GM12878 (cell line): ENCODE measurements at places on chromosomes 7 and 10. TPM values are rescaled to one million over a fixed set of nuclear protein-coding genes. Genes with fewer than 3 reads are reported as not detected.

DNA sequence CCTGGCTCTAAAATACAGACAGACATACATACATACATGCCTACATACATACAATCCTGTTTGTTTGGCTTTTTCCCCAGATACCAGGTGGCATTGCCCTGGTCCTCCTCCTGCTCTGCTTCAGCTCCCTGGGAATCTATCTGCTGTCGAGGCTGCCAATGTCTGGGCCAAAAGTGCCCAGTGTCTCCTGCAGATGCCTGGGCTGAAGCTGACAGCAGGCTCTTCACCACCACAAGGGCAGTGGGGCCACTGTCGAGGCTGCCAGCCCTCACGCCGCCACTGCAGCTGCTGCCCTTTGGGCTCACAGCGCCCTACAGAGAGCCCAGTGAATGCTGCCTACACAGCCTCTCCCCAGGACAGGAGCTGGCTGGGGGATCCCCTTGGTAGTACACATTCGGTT is 18.0 kb upstream of the STN1 start:
- no peaks in the 10 kb centered on the region for H3K4me1 ChIP-seq
- no peak overlapping the region for H3K4me3 ChIP-seq
- H3K27ac ChIP-seq = no peak overlapping the region
- H3K36me3 ChIP-seq = no peaks in the 10 kb centered on the region
- H3K27me3 ChIP-seq = no peaks in the 10 kb centered on the region
- DNase-seq = no peak

TSPAN14 gene
- 30.0 and 31.7 TPM in 2 replicates for total RNA-seq

DNA sequence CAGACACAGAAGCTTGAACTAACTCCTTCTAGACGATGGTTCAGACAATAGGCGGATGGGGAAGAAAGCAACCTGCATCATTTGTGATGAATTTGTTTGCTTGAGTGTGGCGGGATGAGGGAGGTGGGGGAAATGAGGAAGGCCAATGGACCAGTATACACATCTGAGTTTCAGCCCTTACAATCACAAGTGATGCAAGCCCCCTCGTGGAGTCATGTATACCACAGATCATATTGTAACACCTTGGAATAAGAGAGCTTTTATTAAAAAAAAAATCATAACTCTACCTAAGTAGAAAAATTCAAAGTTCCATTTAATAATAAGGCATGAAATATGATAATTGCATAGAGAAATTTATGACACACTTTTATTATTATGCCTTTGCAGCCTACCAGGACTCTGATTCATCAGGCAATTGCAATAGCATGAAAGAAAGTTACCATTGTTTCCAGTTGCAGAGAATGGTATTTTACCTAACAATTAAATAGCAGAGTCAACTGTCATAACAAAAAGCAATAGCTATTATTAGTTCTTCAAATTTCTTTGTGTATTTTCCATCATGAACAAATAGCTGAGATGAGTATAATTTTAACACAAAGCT is 230.2 kb upstream of the AKR1E2 start:
- H3K4me3 ChIP-seq = no peak overlapping the region
- no peaks in the 10 kb centered on the region for H3K4me1 ChIP-seq
- H3K36me3 ChIP-seq = no peaks in the 10 kb centered on the region
- no peak overlapping the region for H3K27ac ChIP-seq

GRCh38 chr10:90930971-90931871 is 10.3 kb upstream of the ANKRD1 start:
- no peaks in the 10 kb centered on the region for H3K36me3 ChIP-seq
- DNase-seq = no peak
- H3K27ac ChIP-seq = no peak overlapping the region
- H3K27me3 ChIP-seq = no peaks in the 10 kb centered on the region

- no peaks in the 10 kb centered on the region for H3K27me3 ChIP-seq
- H3K27ac ChIP-seq = no peak overlapping the region
- H3K36me3 ChIP-seq = no peaks in the 10 kb centered on the region
- H3K4me3 ChIP-seq = no peak overlapping the region
- no peak for DNase-seq
Measured at GRCh38 chr10:34884272-34884952, 69.3 kb upstream of the PARD3 start.

DNA sequence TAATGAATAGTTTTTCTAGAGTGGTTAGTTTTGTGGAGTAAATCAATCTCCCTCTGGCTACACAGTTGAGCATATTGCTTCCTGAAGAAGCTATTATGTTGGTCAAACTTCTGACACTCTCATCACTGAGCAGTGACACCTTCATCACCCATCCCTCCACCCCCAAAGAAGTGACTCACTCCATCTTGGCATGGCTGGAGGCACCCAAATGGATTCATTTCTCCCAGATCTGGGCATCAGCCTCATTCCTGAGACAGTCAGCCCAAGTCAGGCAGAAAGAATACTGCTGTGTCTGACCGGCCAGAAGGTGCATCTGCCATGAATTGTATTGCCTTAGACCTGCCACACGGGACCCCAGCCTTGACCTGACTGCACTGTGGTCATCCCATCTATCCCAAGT is 117.0 kb upstream of the HABP2 start:
- no peak overlapping the region for H3K4me3 ChIP-seq
- no peaks in the 10 kb centered on the region for H3K4me1 ChIP-seq
- no peaks in the 10 kb centered on the region for H3K36me3 ChIP-seq
- H3K27me3 ChIP-seq = no peaks in the 10 kb centered on the region
- DNase-seq = no peak

RSPH10B gene
- total RNA-seq = 0.35 TPM in 1 of 2 replicates, not detected in the other

AASS gene
- 0.35 and 0.54 TPM in 2 replicates for total RNA-seq

- H3K27ac ChIP-seq = no peak overlapping the region
- DNase-seq = no peak
- no peaks in the 10 kb centered on the region for H3K27me3 ChIP-seq
- no peak overlapping the region for H3K4me3 ChIP-seq
- H3K4me1 ChIP-seq = no peaks in the 10 kb centered on the region
Measured at GRCh38 chr7:157635148-157635500, 298.3 kb downstream of the DNAJB6 start.

- H3K4me1 ChIP-seq = no peaks in the 10 kb centered on the region
- H3K27ac ChIP-seq = no peak overlapping the region
- DNase-seq = no peak
- H3K36me3 ChIP-seq = no peaks in the 10 kb centered on the region
- H3K27me3 ChIP-seq = peaks cover 4% of the 10 kb centered on the region
Measured at GRCh38 chr10:128286141-128286761, 160.0 kb upstream of the MKI67 start.

DNA sequence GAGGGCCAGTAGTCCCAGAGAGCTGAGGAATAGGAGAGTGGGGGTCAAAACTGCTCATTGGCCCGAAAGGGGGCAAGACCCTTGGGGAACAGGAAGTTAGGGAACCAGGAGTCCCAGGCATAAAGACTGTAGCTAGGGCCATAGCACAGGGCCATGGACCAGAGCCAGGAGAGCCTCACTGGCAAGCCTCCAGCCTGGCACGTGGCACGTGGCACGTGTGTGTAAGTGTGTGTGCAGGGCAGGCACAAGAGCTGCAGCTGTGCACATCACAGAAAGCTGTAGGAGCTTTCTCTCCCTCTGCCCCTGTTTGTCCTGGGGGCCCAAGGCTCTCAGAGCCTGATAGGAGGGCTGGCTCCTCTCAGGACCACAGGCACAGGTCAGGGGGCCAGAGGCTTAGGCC is 47.8 kb upstream of the SLF2 start:
- 0 out of 2 replicates have a peak, but pooled peaks cover 4% of the 10 kb centered on the region for H3K27me3 ChIP-seq
- H3K27ac ChIP-seq = no peak overlapping the region
- H3K4me3 ChIP-seq = no peak overlapping the region
- no peak for DNase-seq
- no peaks in the 10 kb centered on the region for H3K36me3 ChIP-seq

- H3K4me1 ChIP-seq = peaks cover 9% of the 10 kb centered on the region; the same call in 1 of the 2 replicates
- no peak overlapping the region for H3K27ac ChIP-seq
- no peak for DNase-seq
- H3K4me3 ChIP-seq = no peak overlapping the region
- no peaks in the 10 kb centered on the region for H3K27me3 ChIP-seq
Measured at GRCh38 chr10:6354168-6354772, 151.5 kb downstream of the PFKFB3 start.

- DNase-seq = no peak
- H3K4me3 ChIP-seq = no peak overlapping the region
- no peaks in the 10 kb centered on the region for H3K27me3 ChIP-seq
- H3K27ac ChIP-seq = no peak overlapping the region
Measured at GRCh38 chr7:111086532-111086931, 4.4 kb upstream of the LRRN3 start.

GRCh38 chr7:35272246-35272645 is 18.3 kb upstream of the TBX20 start:
- H3K4me1 ChIP-seq = no peaks in the 10 kb centered on the region
- DNase-seq = no peak

DNA sequence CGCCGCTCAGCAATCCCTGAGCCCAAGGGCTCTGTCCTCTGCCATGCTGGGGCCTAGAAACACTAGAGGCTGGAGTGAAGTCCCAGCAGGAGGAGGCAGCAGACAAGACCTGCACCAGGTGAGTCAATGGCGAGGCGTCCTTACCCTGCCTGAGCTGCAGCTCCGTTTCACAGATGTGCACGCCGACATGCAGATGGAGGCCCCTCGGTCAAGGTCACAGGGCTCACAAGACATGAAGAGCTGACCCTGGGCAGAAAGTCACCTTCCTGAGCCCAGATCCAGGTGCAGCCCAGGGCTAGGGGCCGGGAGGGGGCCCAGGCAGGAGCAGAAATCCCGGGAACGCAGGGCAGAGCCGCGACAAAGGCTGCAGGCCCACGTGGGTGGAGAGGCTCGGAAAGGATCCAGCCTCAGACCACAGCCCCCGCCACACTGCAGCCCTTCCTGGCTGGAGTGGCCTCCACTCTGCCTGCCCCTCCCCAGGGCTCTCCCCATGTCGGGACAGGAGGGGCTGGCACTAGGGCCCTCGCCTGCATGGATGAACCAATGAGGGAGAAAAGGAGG is 23.8 kb downstream of the PDGFA start:
- no peak overlapping the region for H3K27ac ChIP-seq
- no peak overlapping the region for H3K4me3 ChIP-seq
- H3K27me3 ChIP-seq = no peaks in the 10 kb centered on the region
- H3K4me1 ChIP-seq = no peaks in the 10 kb centered on the region
- H3K36me3 ChIP-seq = peaks cover 4% of the 10 kb centered on the region

CAV2 gene
- total RNA-seq = 1.8 and 2.7 TPM in 2 replicates

PLXNA4 gene
- 0.03 TPM in 1 of 2 replicates, not detected in the other for total RNA-seq

DNA sequence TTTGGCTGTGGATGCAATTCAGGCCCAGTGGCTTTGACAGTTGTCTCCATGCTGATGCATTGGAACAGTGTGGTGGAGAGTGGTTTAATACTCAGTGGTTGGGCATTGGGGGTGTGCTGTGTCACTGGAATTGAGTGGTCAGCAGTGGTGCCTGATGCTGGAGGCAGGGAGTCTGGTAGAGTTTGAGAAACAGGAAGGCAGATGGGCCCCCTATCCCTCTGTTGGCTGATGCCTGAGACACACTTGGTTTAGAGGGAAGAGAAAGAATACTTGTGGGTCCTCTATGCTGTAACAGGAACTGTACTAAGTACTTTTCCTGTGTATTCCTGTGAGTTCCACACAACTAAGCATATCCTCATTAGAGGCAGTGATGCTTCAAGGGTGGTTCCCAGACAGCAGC is 55.4 kb downstream of the EEPD1 start:
- no peak overlapping the region for H3K27ac ChIP-seq
- no peaks in the 10 kb centered on the region for H3K27me3 ChIP-seq
- no peak for DNase-seq
- no peak overlapping the region for H3K4me3 ChIP-seq
- no peaks in the 10 kb centered on the region for H3K36me3 ChIP-seq

GRCh38 chr10:102581401-102581800 is 62.9 kb upstream of the TRIM8 start:
- H3K4me1 ChIP-seq = no peaks in the 10 kb centered on the region
- H3K4me3 ChIP-seq = no peak overlapping the region
- H3K27ac ChIP-seq = no peak overlapping the region
- DNase-seq = no peak
- H3K27me3 ChIP-seq = no peaks in the 10 kb centered on the region
- no peaks in the 10 kb centered on the region for H3K36me3 ChIP-seq

DNA sequence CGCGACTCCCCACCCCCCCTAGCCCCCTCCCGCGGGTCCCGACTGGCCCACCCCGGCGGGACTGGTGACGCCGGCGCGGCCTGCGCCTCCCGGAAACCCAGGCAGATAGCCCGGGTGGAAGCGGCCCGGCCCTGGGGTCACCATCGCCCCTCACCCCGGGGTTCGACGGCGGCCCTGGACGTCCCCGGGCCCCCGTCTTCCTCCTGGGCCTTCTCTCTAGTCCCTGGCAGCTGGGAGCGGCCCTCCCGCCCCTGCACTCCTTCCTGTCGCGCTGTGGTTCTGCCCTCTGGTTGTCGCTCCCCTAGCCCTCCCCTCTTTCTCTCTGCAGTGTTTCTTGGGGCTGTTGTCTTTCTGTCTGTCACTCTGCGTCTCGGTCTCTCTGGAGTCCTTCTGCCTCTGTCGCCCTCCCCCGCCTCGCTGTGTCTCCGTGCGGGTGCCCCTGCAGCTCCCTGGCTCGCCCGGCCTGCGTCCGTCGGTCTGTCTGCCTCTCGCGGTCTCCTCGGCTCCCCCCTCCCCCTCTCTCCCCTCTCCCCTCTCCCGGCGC is 90.5 kb upstream of the PAX2 start:
- DNase-seq = no peak
- H3K4me1 ChIP-seq = no peaks in the 10 kb centered on the region

DNA sequence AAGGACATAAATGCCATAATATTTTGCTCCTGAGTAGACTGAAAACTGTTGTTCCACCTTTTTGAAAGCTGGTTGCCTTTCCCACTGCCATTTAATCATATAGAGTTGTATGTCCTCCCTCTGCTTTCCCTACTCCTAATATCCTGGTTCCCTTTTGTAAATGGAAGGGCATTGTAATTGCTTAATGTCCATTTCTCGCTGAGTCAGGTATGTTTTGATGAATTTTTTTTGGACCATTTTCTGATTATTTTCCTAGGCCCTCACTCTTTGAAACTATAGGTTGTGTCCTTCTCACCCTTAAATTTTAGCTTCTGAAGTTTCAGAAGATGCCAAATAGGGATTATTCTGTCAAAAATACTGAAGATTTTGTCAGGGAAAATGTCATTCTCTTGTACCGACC is 45.5 kb downstream of the WAC start:
- no peaks in the 10 kb centered on the region for H3K4me1 ChIP-seq
- no peaks in the 10 kb centered on the region for H3K27me3 ChIP-seq
- no peak overlapping the region for H3K4me3 ChIP-seq
- DNase-seq = no peak
- no peak overlapping the region for H3K27ac ChIP-seq

DNA sequence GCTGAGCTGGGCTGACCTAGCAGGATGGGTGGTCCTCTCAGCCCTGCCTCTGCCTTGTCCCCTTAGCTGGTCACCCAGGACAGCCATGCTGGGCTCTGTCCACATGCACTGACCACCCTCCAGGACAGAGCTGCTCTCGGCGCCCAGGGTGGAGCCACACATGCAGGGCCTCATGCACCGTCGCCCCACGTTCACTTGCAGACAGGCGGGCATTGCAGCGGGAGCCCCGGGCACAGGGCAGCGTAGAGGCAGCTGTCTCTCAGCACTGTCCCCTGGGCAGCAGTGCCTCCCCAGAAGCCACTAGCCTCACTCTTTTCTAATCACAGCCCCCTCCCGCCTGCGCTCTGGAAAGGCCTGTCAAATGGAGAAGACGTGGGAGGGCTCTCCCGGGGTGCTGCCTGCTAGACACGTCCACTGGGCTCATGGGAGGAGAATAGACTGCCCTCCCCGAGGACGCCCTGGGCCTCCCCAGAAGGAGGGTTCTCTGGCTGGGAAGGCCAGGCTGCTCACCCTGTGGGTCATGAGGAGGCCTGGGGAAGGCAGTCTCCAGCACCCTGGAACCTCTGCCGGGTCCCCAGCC is 37.4 kb downstream of the YKT6 start:
- no peaks in the 10 kb centered on the region for H3K36me3 ChIP-seq
- DNase-seq = no peak
- H3K4me1 ChIP-seq = no peaks in the 10 kb centered on the region
- no peak overlapping the region for H3K4me3 ChIP-seq

GRCh38 chr7:132677918-132678317 is 101.6 kb upstream of the PLXNA4 start:
- H3K4me3 ChIP-seq = no peak overlapping the region
- H3K36me3 ChIP-seq = no peaks in the 10 kb centered on the region
- no peaks in the 10 kb centered on the region for H3K27me3 ChIP-seq
- H3K4me1 ChIP-seq = no peaks in the 10 kb centered on the region
